Activated CD8-positive, alpha-beta T cell treated with anti-CD3 and anti-CD28 coated beads for 36 hours (primary cell): ENCODE measurements at places on chromosomes 12 and 14. TPM values are rescaled to one million over a fixed set of nuclear protein-coding genes. Genes with fewer than 3 reads are reported as not detected.

The KRT4 gene
- 0.11 TPM for total RNA-seq

GRCh38 chr14:90985601-90986242 lies 74.7 kb downstream of the RPS6KA5 start:
- H3K36me3 ChIP-seq = peaks cover 17% of the 10 kb centered on the region
- H3K27ac ChIP-seq = no peak overlapping the region
- H3K4me3 ChIP-seq = no peak overlapping the region
- peaks cover 29% of the 10 kb centered on the region for H3K4me1 ChIP-seq

GRCh38 chr12:115380546-115381120 lies 696.7 kb upstream of the TBX3 start:
- H3K4me3 ChIP-seq = no peak overlapping the region
- peaks cover under 1% of the 10 kb centered on the region for H3K4me1 ChIP-seq
- H3K27ac ChIP-seq = no peak overlapping the region
- no peak for DNase-seq
- H3K36me3 ChIP-seq = no peaks in the 10 kb centered on the region
- H3K27me3 ChIP-seq = peaks cover 1% of the 10 kb centered on the region

- DNase-seq = no peak
- H3K27me3 ChIP-seq = peaks cover 2% of the 10 kb centered on the region
- H3K4me3 ChIP-seq = no peak overlapping the region
- peaks cover 18% of the 10 kb centered on the region for H3K4me1 ChIP-seq
- H3K36me3 ChIP-seq = no peaks in the 10 kb centered on the region
These were observed 134.4 kb downstream of the ADGRD1 start for GRCh38 chr12:131087991-131088700.
